Stimulated activated CD4-positive, alpha-beta T cell treated with anti-CD3 and anti-CD28 coated beads, Interleukin-12 subunit alpha, Interleukin-12 subunit beta, amount 100 ng/mL, for 24 hours (primary cell): ENCODE measurements at places on chromosomes 4 and X.

DNA sequence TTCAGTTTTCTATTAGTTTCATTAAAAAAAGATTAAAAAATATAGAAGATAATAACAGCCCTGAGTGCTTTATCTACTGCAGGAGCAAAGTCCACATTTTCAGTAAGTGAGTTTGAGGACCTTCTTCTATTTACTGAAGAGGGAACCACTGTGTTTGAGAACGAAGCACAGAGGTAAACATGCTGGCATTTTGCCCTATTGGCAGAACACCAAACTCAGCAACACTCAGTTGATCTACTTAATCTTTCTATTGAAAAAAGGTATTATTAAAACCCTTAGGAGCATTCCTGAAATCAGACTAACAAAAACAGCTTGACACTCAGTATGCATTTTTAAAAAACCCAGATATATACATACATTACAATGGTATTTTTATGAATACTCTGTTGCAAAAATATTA lies 1496.7 kb downstream of the TECRL start:
- DNase-seq = no peak

DNA sequence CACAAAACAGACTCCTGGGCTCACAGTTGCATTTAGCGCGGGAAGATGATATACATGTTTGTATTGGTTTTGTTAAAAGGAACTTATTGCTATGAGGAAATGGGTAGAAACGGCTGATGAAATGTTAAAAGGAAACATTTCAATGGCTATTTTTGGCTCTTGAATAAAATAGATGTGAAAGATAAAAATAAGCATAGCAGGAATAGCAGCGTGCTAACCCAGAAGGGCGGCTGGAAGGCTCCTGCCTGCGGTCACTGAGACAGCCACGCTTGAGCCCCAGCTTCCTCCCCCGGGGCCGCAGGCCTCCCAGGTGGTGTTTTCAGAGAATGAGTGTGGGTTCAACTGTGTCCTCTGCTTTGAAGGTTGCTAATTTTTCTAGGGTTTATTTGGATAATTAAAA lies 35.0 kb upstream of the CLCN4 start:
- no peak for DNase-seq

- DNase-seq = no peak
Observed at GRCh38 chr4:13905543-13905942, 278.0 kb upstream of the BOD1L1 start.

DNA sequence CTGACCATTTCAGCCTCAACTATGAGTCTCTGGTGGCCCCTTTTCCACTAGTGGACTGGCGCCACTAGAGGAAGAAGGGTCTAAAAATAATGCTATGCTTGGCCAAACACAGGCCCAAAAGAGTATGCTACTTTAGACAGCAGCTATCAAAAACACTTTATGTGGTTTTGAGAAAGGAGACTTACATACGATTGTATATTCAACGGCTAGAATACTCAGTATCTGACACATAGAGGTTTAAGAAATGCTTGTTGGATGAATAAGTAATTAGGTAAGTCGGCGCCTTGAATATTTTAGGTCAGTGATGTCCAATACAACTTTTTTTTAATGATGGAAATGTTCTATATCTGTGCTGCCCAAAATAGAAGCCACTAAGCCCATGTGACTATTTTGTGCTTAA lies 25.7 kb upstream of the TMPRSS11A start:
- no peak for DNase-seq

DNA sequence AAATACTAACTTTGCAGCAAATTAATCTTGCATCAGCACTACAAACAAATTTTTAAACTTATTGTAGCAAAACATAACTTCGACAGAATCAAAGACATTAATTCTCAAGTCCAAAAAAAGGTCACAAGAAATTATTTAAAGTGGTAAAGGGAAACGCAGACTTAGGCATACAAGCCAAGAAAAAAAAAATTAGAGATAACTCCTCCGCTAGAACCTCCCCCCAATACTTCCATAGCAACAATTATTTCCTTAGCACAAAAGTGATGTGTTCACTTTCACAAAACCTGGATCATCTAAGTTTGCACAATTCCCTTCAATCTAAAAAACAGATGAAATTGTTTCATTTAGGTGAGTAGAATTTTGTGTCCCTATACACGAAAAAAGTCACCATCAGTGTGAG lies 1.1 kb downstream of the LRBA start:
- no peak for DNase-seq

DNA sequence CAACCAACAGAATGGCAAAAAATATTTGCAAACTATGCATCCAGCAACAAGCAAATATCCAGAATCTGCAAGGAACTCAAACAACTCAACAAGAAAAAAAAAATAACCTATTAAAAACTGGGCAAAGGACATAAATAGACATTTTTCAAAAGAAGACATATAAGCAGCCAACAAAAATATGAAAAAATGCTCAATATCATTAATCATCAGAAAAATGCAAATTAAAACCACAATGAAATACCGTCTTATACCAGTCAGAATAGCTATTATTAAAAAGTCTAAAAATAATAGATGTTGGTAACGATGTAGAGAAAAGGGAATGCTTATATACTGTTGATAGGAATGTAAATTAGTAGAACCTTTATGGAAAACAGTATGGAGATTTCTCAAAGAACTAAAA lies 53.4 kb downstream of the WDR19 start:
- DNase-seq = no peak

- no peak for DNase-seq
Observed at GRCh38 chrX:21993265-21993664, 38.9 kb upstream of the PHEX start.

- DNase-seq = no peak
Observed at GRCh38 chr4:17780501-17781299, 721 bp downstream of the FAM184B start.

DNA sequence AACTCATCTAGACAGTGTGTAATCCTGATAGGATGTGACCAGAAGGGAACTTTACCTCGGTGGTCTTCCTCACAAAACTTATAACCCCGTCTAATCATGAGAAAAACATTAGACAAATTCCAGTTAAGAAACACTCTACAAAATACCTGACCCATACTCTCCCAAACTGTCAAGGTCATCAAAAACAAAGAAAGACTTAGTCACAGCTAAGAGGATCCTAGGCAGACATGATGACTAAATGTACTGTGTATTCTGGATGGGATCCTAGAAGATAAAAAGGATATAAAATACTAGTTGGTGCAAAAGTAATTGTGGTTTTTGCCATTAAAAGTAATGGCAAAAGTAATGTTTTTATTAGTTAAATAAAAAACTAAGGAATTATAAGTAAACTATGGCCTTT lies 81.6 kb downstream of the DTHD1 start:
- no peak for DNase-seq

DNA sequence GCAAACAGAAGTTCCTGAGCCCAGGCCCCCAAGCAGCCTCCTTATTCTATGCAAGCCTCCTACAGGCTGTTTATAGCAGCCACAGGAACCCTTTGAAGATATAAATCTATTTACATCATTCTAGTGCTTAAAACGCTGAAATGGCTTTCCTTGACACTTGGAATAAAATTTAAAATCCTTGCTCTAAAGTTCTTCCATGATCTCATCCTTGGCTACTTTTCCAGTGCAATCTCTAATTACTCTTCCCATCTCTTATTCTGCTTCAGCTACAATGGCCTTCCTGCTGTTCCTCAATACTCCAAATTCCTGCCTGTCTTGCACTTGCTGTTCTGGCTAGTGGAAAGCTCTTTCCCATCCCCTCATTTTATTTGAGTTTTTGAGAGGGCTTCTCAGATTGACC lies 634.2 kb upstream of the NR3C2 start:
- DNase-seq = no peak

GRCh38 chr4:171340258-171340657 lies 472.9 kb upstream of the GALNTL6 start:
- DNase-seq = no peak

GRCh38 chr4:144649646-144650045 lies 3.7 kb downstream of the HHIP start:
- no peak for DNase-seq

GRCh38 chrX:72137846-72138495 lies 6.3 kb upstream of the RTL5 start:
- DNase-seq = no peak

DNA sequence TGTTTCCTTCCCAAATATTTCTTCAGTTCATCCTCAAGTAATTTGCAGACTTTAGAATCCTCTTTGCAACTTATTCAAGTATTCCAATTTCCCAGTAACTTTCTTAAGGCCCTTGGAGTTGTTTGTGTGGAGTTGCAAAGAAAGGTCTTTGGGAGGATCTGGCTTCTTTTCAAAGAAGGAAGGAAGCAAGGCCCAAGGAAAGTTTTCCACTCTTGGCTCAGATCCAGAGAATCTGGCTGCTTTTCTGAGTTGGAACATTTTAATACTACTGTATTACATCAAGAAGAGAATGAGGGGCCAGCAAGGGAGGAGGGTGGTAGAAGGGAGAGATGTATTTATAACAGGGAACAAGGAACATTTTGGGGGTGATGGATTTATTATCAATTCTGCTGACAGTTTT lies 10.5 kb downstream of the CDX4 start:
- DNase-seq = no peak

- DNase-seq = no peak
Observed at GRCh38 chr4:24560868-24561368, 23.4 kb downstream of the DHX15 start.

GRCh38 chr4:152535360-152535902 lies 461 bp downstream of the FBXW7 start:
- no peak for DNase-seq

DNA sequence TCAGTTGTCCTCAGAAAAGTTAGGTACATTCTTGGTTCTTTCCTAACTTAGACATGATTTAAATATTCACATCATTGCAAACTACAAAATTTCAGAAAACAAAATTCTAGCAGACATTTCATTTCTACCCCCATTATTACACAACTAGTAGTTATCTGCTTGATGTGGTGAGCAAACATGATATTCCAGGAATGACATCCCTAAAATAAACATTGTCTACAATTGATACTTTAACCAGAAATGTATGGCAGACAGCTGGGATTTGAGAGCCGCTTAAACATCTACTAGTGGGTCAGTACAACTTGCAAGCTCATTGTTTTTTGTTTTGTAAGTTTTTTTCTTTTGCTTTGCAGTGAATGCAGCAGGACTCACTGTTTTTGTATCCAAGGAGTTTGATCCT lies 32.1 kb upstream of the AMBN start:
- no peak for DNase-seq

GRCh38 chr4:39205476-39205875 lies 23.1 kb downstream of the WDR19 start:
- no peak for DNase-seq

DNA sequence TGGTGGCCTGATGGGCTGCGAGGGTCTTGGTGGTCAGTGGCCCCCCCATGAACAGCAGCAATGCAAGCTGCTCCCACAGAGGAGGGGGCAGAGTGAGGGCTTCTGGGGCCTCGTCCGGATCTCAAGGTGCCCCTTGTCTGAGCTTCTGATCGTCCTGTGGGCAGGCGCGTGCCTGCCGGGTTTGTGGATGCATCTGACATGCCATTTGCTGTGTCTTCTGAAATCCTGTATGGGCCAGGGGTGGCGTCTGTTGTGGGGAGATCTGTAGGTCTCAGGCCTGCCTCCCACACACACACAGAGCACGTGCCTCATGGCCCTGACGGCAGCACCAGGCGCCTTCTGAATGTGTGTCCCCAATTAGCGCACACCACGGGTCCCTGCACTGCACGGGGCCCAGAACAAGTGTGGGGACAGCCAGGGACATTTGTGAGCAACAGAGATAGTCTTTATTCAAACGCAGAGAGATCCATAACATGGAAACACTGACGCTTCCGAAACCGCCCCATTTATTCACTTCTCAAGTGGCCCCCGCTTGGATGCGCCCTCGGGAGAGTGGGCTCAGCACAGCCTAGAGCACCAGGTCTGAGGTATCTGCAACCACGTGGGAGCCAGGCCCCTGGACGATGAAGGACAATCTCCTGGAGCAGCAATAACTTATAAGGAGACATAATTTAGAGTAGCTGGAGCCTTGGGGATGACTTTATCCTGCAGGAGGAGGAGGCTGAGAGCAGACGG lies 5.7 kb downstream of the SPON2 start:
- DNase-seq = no peak

- no peak for DNase-seq
Observed at GRCh38 chr4:126123611-126124325, 809.0 kb downstream of the FAT4 start.

- DNase-seq = no peak
Observed at GRCh38 chr4:61462451-61463326, 262.6 kb downstream of the ADGRL3 start.

GRCh38 chrX:38220415-38221390 lies at the start of gene SRPX:
SRPX (minus strand) TSS chrX:38220871; CDS start chrX:38220792, 79 bp downstream.
- no peak for DNase-seq

DNA sequence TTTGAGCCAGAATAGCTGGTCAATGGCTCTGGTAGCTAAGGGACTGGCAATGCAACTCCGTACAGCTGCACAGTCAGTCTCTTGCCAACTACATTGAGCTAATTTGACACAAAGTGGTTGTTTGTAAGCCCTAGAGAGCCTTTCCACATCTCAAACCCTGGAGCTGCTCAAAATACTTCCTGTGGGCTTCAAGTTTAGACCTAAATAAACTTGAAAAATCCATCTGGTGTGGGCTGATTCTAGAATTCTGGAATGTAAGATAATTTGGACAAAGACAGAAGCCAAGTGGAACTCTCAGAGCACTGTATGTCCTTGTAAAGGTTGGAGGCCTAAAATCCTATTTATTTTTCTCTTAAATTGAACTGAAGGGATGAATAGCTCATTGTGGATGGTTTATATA lies 380.8 kb downstream of the SPRY1 start:
- DNase-seq = no peak

DNA sequence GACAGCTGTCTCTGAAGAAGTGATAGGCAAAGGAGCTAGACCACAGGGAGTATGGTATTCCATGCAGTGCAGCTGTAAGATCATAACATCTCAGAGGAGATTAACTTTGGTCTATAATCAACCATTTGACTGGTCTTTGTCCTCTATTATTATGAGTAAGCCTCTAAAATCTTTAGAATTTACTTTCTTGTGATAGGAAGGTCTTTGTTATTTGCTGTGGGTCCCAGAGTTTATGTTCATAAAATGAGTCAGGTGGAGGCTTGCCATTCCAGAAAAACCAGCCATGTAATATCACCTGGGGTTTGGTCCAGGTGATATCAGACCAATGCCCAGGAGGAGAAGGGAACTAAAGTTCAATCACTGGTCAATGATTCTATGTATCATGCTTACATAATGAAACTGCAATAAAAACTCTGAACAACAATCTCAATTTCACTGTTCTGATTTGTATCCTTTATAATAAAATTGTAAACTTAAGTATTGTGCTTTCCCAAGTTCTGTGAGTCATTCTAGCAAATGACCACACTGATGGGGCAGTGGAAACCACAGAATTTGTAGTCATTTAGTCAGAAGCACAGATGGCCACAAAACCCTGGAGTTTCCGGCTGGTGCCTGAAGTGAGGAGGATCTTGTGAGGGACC lies 239.6 kb upstream of the TRAM1L1 start:
- no peak for DNase-seq
